Stimulated activated CD8-positive, alpha-beta memory T cell treated with anti-CD3 and anti-CD28 coated beads, Interleukin-4, amount 100 ng/mL, for 4 hours (primary cell): ENCODE measurements at places on chromosomes 5 and 9.

- DNase-seq, result no peak
These were observed 34.4 kb downstream of the KCNT1 start for GRCh38 chr9:135736272-135736978.

DNA sequence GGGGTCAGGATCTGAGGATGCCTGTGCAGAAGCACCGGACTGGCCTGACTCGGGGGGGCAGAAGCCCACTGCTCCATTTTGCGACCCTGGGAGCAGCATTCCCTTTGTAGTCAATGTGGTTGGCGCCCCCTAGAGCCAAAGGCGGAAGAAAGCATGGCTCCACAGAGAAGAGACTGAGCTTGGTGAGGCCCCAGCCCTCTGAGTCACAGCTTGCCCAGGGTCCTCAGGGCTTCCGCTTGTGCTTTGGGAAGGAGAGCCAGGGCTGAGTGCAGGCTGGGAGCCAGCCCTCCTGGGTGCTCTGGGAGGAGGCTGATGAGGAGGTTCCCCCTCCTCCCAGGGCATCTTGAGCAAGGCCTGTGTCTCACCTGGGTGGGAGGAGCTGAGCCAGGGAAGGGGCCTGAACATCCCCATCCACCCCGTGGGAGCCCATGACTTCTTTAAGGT is 5.5 kb upstream of the AQP3 start:
- DNase-seq, result no peak

DNA sequence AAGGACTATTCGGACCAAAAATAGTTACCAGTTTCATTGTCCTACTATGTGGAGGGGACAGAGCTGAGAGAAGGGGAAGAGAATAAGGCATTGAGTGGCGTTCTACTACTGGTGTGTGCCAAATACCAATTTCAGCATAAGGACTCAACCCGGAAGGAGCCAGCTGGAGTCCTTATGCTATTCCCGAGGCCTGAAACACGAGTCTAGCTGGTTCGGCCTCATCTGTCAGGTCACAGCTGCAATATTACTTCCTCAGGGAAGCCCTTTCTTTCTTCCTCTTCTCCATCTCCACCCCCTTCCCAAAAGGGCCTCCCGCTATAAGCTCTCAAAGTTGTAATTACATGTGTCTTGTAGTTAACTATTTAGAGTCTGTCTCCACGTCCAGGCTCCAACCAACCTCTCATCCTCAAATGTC is 20.5 kb upstream of the FER start:
- DNase-seq, result no peak

GRCh38 chr5:31827867-31828266 is 188.9 kb downstream of the PDZD2 start:
- DNase-seq, result no peak

GRCh38 chr5:127802477-127802865 is 99.3 kb downstream of the CCDC192 start:
- no peak for DNase-seq

DNA sequence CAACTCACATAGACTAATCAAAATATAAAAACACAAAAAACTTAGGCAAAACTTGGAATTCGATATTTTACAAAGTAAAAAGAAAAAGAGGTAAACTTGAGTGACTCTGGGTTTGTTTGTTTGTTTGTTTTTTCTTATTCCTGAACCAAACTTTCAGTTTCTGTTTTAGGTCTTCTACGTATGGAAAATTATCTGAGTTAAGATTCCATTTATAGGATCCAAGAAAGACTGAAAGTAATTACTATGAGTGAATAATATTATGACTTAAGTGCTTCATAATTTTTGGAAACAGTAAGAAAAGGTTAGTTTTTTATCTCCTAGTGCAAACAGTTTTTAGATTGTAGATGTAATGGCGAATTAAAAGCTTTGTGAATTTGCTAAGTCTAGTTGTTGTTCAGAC is 13.2 kb downstream of the ST8SIA4 start:
- no peak for DNase-seq

GRCh38 chr5:127957183-127957582 is 126.4 kb upstream of the SLC12A2 start:
- no peak for DNase-seq

DNA sequence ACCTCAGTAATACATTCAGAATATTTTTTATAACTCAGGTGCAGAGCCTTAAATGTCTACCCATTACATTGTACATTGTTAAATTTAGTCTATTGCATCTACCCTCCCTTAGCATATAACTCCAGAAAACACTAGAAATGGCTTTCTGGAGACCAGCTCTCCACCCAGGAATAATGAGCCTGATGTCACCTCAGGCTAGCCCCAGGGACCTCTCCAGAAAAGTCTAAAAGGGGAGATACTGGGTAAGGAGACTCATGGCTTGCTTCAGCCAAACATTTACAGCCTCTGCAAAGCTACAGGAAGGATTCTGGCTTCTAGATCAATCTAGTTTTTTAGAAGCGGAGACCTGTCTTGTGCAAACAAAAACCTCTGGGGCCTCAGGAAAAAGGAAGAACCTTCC is 13.8 kb upstream of the SUSD1 start:
- DNase-seq, result no peak

DNA sequence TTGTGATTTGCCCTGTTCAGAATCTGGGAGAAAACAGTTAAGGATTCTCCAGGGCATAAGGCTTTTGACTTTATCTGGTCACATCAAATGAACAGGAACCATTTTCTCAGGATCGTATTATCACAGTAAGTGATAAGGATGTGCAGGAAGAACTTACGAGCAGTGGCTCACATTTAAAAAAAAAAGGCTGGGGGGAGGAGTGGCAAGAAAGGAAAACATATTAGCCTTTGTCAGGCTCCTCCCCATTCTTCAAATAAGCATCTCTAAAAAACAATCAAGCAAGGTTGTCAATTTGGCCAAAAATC is 234.3 kb upstream of the TMEM161B start:
- DNase-seq, result no peak

- no peak for DNase-seq
These were observed 259.6 kb upstream of the DMRT1 start for GRCh38 chr9:581673-582497.

DNA sequence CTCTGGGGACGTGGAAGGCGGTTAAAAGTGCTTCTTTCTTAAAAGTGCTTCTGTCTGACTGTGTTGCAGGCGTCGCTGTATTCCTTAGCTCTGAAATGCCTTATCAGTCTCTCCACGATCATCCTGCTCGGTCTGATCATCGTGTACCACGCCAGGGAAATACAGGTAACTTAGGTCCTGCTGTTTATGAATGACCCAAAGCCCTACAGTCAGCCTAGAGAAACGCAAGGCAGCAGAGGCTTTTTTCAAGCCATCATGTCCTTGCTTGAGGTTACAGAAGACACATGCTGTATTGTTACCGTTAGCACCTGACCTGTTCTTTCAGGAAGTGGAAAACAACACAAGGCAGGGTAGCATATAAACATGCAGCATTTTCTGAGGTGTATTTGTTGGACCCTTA is 2.0 kb downstream of the KCNN2 start:
- DNase-seq, result no peak

- DNase-seq, result no peak
These were observed 548.8 kb upstream of the IZUMO3 start for GRCh38 chr9:25094518-25094917.

DNA sequence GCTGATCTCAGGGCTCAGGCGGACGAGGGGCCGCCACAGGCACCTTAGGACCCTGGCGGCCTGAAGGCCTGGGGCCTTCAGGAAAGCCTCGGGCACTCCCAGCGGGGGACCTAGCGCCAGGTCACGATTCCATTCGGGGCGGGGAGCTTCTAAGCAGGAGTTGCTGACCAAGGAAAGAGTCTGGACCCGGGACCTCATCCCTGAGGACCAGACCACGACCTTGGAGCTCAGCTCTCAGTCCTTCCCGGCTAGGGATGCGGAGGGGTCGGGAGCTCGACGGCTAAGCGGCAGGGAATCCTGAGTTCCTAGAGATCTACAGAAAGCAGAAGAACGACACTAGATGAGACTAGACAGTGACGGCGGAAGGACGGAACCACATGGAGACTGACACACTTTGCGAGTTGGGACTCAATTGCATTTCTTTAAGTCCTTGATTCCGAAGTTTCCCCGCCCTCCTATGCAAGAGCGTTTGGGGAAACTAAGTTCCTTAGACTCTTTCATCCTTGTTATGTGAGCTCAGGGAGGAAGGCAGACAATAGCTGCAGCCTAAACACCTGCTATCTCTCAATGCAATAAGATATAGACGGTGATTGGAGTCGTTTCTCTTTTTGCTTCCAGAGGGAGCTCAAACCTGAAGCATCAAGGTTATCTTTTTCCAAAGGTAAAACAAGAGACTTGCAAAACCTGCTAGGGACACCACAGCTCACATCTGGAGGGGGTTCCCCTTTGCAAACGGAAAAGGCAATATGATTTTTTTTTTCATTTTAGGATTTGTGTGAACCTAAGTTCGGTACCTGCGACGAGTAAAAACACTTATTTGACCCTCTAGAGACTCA is 9.7 kb downstream of the NR2F1-AS1 start:
- DNase-seq, result no peak

DNA sequence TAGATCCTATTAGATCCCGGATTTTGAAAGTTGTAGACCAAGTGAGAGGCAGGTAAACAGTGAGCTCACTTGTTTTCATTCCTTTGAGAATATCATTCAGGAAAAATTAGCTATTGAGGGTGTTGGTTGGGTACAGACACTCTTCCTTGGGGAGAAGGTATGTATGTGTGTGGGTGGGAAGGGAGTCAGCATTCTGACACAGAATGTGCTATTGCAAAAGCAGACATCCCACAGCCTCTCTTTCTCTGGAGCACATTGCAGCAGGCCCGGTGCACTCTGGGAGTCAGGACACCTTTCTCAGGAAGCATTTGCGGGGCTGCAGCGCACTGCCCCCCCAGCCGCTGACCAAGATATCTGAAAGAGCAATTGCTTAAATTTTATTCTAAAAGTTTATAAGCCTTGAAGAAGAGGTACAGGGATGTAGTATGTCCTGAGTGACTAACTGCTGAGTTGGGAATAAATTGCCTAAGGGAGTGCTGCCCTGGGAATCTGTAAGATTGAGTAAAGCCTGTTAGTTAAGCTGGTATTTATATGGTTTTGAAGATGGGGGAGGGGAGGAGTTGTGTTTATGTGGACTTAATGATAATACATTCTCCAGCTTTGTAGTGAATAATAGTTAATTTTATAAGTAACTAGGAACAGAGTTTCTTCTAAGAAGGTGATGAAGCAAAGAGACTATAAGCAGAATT is 5.2 kb downstream of the TNFAIP8 start:
- DNase-seq, result no peak

- no peak for DNase-seq
These were observed 105.7 kb downstream of the TMEM174 start for GRCh38 chr5:73278693-73279092.

- no peak for DNase-seq
These were observed 84.4 kb downstream of the COL23A1 start for GRCh38 chr5:178505639-178506407.

- DNase-seq, result no peak
These were observed 64.1 kb downstream of the PDE4D start for GRCh38 chr5:59829386-59829785.

GRCh38 chr9:111099199-111100008 is 61.1 kb upstream of the LPAR1 start:
- no peak for DNase-seq

- DNase-seq, result no peak
These were observed 22.5 kb downstream of the ABO start for GRCh38 chr9:133252301-133253020.

- no peak for DNase-seq
These were observed 732 bp downstream of the SNAPC3 start for GRCh38 chr9:15423231-15423985.

- no peak for DNase-seq
These were observed 2086.5 kb upstream of the C9orf72 start for GRCh38 chr9:29659736-29660135.

GRCh38 chr5:181076920-181077319 is 36.9 kb downstream of the BTNL9 start:
- no peak for DNase-seq

- no peak for DNase-seq
These were observed 1129.2 kb downstream of the CDH9 start for GRCh38 chr5:25909163-25909562.

GRCh38 chr9:37611014-37611413 is 18.6 kb upstream of the TOMM5 start:
- no peak for DNase-seq

GRCh38 chr5:53261245-53261644 is 151.7 kb upstream of the MOCS2 start:
- DNase-seq, result no peak

DNA sequence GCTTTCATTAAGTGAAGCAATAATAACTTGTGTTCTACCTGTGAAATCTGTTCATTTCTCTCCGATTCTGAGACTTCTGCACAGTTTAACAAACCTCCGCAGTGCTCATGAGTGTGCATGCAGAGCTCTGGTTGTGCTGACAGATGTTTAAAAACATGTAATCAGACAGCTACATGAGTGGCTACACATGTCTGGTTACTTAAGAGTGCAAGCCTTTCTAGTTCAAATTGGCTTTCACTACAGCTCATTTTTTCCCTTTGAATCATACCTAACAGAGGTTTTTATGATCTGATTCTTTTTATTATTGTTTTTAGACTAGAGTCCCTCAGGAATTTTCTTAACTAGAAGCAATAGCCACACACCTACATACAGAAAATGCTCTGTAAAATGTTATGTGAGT is 310.2 kb downstream of the ARRDC3 start:
- no peak for DNase-seq

- DNase-seq, result no peak
These were observed 32.6 kb downstream of the TTLL11 start for GRCh38 chr9:122060481-122060880.

- no peak for DNase-seq
These were observed 448.4 kb upstream of the ZNF608 start for GRCh38 chr5:125194883-125195282.

DNA sequence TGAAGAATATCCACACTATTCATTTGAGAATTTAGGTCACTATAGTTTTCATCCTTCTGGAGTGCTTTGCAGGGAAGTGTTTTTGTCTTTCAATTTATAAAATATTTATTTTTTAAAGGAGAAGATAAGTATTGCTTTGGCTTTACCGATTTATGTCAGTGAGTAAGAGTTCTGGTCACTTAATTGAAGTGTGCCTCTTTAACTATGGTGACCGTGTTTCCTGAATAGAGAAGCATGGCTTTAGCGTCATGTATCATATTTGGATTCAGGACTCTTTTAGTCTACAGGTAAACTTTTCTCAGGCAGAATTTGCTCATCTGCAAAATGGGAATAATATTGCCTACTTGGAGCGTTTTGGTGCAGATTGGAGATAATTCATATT is 902 bp downstream of the BDP1 start:
- DNase-seq, result no peak

DNA sequence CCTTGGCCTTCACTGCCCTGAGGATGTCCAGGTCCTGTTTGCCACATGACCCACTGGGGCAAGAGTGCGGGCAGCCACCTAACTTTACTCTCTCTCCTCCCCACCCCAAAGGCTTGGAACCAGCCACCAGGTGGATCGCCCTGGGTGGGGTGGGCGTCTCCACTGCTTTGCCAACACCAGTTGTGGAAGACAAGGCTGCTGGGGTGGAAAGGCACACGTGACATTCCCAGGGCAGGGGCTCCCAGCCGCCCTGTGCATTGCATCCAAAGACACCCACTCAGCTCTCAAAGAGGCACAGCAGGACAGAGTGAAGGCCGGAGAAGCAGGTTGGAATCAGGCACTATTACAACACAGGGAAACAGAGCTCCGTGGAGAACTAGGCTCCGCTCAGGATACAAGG is 162.2 kb downstream of the OLFM1 start:
- no peak for DNase-seq
